ENCODE measurements at places on chromosomes 3 and 15.

GRCh38 chr3:127456471-127457093 is 134.0 kb downstream of the TPRA1 start:
- DNase-seq, result no peak

DNA sequence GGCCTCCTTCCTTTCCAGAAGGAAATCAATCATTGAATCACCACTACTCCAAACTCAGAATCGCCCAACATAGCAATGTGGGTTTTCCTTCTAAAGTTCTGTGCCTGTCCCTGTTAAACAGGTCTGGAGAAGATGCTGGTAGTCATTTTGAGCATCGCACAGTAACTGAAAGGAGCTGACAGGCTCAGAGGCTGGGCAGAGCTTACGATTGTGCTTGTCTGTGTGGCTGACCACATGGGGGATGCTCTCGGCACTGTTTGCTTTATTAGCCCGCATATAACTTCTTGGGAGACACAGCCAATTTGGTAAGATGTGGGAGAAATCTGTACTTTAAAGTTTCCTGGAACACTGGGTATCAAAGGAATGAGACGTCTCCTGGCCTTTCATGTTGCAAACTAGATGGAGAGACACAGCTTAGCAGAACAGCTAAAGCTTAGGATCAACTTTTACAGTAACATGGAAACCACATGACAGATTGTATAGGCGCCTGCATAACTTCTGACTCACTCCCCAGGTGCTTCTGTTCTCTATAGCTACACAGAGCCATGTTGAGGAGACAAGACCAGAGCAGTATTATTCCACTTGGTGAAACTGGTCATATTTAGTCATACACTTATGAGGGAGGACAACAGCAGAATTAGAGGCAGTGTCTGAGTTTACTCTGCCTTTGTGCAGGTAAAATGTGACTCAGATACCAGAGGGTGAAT is 374.1 kb downstream of the RORA start:
- DNase-seq, result no peak

DNA sequence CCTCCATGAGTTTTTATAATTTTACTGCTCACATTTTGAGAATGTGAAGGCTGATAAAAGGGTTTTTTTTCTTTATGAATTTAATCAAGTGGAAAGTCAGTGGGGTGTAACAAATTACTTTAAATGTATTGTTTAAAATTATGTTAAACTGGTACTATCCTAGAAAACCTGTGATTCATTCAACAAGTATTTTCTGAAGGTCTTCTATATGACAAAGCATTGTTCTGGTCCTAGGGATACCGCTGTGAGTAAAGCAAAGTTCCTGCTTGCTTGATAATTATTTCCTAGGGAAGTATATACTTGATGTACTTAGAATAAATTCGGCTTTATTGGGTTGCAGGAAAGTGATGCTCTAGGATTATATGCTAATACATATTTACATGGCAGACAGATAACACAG is 152.8 kb upstream of the GOLGA6L4 start:
- no peak for DNase-seq

GRCh38 chr3:106877627-106878026 is 499.6 kb upstream of the CCDC54 start:
- no peak for DNase-seq

DNA sequence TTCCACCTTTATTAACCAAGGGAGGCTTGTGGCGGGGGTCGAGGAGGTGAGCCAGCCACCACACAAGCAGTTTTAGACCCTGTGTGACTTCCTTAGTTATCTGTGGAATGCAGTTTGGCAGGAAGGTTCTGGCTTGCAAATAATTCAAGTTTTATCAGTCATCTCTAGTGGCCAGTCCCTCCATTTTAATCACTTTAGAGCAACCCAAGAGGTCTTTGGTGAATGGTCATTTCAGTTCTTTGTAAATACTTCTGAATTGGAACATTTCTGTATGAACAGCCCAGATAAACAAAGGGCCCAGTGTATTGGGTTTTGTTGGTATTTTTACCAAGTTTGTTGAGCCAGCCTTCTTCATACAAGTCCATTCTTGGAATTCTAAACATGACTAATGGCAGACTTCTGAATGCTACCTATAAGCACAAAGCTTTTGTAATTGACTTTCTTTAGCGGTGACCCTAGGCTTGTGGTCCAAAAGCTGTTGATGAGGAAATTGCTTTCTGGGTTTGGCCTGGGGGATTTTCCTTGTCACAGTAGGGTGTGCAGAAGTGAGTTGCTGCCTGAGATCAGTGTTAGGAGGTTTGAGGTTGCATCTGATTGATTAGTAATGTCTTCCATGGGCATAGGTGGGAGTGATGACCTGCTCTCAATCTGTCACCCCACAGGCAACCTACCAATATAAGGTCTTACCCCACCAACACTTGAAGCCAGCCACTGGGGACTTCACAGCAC is 193.3 kb upstream of the TOPAZ1 start:
- peak; percentile 26 for DNase-seq

DNA sequence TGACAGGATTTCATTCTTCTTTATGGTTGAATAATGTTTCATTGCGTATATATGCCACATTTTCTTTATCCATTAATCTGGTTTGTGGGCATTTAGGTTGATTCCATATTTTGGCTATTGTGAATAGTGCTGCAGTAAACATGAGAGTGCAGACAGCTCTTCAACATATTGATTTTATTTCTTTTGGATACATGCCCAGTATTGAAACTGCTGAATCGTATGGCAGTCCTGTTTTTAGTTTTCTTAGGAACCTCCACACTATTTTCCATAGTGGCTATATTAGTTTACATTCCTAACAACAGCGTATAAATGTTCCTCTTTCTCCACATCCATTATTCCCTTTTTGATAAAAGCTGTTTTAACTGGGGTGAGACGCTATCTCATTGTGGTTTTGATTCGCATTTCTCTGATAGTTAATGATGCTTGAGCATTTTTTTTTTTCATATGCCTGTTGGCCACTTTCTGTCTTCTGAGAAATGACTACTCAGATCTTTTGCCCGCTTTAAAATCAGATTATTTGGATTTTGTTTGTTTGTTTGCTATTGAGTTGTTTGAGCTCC is 21.7 kb downstream of the AQP9 start:
- no peak for DNase-seq

DNA sequence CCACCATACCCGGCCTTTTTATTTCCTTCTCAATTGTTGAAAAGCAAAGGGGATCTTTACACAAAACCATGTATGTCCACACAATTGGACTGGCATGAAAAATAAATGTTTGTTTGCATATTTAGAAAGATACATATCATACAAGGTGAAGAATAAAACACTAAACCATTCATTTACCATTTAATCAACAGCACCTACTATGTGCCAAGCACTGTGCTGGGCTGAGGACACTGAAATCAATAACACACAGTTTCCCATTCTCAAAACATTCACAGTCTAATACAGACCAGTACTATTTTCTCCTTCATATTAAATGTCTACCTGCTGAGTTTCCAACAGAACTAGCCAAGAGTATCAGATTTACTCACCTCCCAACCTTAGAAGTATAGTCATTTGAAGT is 84.7 kb downstream of the IGF2BP2 start:
- no peak for DNase-seq

GRCh38 chr3:36380221-36381031 is at the start of gene STAC:
STAC (plus strand) TSS chr3:36380504; CDS start chr3:36380644, 140 bp downstream.
- no peak for DNase-seq

DNA sequence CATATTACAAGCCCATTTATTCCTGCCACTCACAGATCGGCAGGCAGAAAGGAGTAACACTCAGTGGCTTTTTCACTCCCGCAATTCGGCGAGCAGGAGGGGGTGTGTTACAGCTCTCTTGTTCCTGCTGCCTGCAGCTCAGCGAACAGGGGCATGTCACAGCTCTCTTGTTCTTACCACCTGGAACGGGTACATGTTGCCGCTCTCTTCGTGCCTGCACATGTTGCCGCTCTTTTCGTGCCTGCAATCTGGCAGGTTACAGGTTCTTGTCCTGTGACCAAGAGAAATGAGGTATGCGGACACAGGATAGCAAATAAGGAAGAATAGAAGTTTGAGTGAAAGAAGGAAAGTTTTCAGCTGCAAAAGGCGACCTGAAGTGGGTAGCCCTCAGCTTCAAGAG is 761.4 kb downstream of the NAALADL2 start:
- DNase-seq, result no peak

- no peak for DNase-seq
These were observed 87.7 kb downstream of the IGF1R start for GRCh38 chr15:98735895-98736617.

- no peak for DNase-seq
These were observed 392.4 kb downstream of the EDEM1 start for GRCh38 chr3:5579946-5580345.

DNA sequence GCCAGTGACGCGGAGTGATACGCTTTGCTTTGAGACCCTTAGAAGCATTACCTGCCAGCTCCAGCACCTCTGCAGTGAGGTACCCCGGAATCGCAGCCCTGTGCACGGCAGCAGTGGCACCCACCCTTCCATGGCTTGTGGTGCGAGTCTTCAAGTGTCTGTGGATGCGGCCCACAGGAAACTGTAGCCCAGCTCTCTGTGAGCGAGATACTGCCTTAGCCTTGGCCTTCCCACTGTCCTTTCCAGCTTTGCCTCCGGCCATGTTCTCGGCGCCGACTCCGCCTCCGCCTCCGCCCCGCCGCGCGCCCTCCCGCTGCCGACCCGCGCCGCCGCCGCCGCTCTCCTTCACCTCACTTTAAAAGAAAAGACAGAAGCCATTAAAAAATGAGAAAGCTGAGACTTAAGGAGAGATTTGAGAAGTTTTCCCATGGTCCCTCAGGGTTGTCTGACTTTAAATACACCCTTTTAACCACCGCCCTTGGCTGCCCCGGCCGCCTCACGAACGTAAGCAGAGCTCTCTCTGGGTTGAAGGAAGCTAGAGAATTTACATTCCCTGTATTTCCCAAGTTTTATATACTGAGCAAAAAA is 78.5 kb upstream of the FAM174B start:
- no peak for DNase-seq

DNA sequence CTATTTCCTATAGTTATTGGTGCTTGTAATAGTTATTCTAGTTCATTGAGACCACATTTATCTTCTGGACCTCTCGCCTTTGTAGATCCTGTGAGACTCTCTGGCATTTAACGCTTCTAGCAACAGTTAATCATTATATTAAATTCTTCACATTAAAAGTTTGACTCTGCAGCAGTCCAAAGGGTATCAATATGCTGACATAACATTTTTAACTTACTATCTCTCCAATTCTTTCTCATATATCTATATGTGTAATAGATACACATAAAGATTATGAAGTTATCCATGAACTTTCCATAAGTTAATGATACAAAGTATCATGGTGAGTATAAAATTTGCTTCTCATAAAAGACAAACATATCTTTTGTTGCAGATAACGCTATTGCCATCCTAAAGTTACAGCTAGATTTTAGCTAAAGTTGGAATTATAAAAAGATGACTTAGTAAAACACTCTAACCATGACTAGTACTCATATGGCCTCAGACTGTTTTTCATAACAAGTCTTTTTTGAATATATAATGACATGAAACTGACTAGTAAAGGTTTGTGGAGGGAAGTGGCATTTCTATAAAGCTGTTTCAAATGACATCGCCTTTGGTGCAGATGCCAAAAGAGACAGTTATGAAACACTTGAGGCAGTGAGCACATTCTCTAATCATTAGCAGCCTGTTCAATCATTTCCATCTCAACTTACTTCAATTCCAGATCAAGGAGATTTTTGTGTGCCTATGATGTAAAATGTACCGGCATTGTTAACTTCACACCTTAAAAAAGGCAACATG is 379.3 kb upstream of the CBLB start:
- no peak for DNase-seq

DNA sequence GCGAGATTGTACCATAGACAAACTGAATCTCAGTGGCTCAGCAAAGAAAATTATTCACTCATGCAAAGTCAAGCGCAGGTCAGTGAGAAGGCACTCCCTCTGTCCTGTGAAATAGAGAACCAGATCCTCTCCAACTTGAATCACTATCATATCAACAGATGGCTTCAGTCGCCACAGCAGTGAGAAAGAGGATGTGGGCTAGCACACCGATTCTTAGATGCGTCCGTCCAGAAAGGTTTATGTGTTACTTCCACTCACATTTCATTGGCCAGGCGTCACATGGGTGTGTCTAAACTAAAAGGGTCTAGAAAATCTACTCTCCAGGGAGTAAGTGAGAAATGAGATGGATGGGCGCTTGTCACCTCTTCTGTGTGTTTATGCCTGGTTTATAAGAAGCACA is 141.6 kb upstream of the KBTBD8 start:
- no peak for DNase-seq

DNA sequence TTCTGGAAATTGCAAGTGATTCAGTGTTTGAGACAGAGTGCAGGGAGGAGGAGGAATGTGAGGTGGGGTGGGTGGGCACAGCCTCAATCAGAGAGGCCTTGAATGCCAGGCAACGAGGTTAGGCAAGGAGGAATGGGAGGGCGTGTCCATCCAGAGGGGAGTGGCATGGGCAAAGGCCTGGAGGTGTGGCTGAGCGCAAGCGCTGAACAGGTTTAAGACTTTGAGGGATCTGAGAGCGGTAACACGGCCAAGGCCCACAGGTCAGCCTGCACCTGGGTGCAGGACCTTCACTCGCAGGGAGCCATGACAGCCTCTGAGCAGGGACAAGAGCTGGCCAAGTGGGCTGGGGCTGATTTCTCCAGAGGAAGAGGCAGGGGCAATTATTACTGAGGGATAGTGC is 125.9 kb downstream of the TPRA1 start:
- no peak for DNase-seq

DNA sequence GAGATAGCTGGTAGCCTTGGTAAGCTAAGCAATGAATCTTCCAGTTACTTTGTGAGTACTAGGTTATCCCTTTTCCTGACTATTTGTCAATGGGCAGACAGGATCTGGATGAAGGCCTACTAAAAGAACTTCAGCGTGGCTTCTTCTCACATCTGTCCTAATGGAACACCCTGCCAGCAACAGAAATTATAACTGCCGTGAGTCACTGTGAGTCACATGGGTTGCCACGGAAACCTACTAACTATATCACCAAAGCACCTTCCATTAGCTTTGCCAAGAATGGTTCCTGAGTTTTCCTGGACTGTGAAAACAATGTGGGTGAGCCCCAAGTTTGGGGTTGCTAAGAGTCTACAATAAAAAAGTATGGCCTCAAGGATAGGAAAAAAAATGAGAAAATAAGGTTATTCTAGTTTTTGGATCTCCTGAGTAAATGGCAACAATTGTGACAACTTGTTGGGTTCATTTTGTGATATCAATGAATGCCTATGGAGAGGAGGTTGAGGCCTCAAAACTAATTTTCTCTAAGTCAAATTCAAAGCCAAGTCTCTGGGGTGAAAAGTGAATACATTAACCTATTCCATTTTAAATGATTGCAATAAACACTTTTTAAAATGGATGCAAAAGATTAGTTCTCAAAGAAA is 195.1 kb upstream of the ICE2 start:
- DNase-seq, result peak; percentile 59
